Left ventricle myocardium superior (tissue), 1 donor: ENCODE measurements at places on chromosomes 5 and 9. TPM values are rescaled to one million over a fixed set of nuclear protein-coding genes. Genes with fewer than 3 reads are reported as not detected.

DNA sequence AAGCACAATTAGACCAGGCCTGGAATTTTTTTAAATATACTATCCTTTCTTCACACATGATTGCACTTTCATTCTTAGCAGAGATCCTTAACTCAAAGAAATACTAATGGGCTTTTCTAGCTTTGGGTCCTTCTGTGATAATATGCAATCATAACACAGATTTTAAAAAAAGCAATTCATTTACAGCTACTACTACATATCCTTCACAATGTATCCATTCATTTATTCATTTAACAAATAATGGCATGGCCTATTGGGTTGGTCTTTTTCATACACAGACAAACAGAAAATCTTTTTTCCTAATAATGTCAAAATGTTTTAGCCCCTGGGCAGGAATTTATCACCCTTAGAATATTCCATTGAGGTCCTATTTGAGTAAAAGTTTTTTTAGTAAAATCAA, 47.0 kb downstream of the SAXO1 start:
- DNase-seq = no peak

DNA sequence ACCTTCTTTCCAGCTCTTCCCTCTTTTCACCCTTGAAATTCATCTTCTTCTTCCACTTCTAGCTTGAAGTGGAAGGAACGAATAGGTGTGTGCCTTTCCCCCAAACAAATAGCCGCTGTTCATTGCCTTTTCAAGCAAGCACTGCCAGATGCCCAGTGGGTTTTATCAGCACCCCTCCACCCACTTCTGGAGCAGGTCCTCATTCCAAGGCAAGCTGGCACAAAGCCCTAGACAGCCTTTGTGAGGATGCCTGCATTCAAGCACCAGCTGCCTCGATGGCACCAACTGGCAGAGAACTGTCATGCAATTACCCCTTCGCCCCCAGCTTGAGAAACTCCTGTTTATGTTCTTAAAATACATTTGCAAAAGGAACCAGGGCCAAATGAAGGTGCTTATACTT, 36.5 kb downstream of the SERINC5 start:
- no peak for DNase-seq

DNA sequence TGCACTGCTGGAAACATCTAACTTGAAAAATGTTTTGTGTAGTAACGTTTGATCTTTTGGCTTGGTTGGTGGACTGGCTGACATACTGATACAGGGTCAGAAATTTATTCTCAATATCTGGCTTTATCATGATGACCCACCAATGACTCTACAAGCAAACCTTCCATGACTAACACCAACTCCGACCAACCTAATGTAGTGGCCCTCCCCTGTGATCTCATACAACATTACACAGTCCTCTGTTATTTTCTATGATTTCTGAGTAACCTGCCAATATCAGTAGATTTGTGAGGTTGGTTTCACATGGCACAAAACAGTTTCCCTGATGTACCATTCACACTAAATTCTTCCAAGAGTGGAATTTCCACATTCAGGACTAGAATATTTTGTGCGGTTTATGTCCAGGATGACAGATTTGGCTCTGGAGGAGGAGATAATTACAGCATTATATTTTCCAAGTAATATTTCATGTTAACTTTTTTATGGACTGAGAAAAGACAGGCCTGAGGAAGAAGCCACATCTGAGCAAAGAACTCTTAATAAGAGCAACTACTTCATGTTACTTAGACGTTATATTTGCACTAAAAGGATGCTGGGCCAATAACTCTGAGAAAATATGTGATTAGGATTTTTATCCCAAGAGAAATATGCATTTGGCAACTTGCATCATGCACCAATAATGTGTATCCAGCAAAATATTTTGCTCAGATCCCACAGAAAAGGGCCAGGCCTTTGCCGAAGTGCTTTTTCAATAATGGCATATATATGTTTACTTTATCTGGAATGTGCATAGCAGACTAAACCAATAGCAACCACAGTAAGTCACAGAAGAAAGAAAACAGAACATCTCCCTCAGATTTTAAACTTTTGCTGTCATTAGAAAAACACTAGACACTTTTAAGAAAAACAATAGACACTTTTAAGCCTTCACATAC, 273.4 kb downstream of the KCNN2 start:
- DNase-seq = no peak

DNA sequence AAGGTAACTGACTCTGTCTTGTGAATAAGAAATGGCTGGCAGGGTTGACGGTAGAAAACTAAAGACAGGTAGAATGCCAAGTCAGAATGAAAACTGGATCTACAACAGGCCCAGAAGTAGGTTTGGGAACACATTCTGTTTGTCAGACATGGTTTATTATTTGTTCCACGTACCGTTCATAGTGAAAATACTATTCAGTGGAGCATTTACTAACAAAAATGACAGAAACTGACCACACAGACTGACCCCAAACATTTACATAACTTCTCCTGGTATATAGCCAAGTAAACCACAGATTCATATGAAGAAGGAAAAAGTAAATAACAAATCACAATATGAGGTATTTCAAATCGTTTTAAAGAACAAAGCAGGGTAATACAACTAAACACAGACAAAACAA, 73.7 kb downstream of the SLC38A9 start:
- DNase-seq = no peak

The AFAP1L1 gene
- 48.9 TPM for total RNA-seq

DNA sequence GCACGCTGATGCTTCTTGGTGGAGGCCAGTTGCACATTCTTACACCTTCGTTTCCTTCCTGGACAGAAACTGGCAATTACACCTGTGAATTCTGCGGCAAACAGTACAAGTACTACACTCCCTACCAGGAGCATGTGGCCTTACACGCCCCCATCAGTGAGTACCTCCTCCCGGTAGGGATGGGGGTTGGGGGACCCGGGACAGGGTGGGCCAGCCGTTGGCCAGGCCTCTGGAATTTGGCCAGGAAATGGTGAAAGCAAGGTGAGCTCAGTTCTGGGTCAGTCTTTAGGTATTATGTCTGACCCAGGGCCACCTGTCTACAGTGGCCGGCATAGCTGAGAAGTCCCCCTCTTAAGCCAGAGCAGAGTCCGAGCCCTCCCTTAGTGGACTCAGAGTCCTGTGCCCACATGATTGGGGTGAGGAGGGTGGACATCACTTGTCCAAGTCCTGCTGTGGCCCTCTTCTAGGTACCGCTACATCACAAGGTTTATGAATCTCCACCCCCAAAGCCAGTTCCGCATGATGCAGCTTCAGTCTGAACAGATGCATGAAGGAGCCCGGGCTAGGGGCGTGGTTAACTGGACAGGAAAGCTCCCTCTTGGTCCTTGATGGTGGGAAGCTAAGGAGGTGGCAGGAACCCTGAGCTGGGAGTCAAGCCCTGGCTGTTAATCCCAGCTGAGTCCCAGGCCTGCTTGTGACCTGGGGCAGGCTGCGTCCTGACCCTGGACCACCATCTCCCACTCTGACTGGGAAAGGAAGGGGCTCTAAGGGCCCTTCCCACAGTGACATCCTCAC, 61.3 kb downstream of the AMBP start:
- DNase-seq = no peak

The NR6A1 gene
- 1.9 TPM for total RNA-seq

The NR5A1 gene
- not detected for total RNA-seq

DNA sequence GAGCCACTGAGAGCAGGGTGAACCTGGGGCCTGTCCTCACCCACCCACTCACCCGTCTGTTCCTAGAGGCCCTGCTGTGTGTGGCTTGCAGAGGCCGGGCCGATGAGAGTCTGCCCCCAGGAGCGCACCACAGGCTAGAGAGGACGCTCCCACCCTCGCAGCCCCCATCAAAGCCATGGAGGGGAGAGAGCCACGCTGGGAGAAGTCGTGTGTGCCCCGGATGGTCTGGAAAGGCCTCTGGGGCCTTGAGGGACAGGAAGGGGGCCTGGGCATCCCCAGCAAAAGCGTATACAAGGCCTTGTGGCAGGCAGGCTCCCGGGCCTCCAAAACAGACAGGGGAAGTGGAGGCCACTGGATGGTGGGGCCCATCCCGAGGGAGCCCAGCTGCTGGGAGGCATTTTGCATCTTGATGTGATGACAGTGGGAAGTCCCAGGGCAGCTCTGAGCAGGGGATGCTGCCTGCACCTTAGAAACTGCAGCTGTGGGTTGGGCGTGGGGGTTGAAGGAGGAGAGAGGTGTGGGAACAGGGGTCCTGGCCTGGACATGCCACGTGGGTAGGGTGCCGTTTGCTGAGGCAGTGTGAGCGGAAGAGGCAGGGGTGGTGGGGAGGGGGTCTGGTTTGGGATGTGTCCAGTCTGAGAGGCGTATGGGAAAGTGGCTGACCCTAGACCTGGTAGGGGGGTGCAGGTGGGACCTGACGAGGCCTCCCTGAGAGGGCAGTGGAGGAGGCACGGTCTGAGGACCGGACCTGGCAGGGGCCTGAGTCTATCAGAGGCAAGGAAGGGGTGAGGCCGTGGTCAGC, 43.0 kb upstream of the NOTCH1 start:
- DNase-seq = no peak
